ENCODE measurements at places on chromosomes 7 and 10.

DNA sequence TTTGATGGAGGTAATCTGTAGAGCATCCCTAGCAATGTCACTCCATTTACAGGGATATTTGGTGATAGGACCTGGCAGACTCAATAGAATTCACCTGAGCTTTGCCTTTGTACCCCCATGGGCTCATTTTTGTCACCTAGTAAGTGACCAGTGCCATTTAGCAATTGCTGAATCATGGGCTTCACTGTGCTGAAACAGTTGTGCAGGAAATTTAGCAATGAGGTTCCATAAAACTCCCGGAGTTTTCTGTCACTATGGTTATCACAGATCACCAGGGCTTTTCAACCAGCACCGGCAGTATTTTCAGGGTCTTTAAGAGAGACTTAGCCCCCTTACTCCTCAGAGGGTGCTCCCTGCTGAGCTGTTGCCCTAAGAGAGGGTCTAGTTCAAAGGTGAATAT lies 40.2 kb downstream of the FAS start:
- DNase-seq, result no peak

DNA sequence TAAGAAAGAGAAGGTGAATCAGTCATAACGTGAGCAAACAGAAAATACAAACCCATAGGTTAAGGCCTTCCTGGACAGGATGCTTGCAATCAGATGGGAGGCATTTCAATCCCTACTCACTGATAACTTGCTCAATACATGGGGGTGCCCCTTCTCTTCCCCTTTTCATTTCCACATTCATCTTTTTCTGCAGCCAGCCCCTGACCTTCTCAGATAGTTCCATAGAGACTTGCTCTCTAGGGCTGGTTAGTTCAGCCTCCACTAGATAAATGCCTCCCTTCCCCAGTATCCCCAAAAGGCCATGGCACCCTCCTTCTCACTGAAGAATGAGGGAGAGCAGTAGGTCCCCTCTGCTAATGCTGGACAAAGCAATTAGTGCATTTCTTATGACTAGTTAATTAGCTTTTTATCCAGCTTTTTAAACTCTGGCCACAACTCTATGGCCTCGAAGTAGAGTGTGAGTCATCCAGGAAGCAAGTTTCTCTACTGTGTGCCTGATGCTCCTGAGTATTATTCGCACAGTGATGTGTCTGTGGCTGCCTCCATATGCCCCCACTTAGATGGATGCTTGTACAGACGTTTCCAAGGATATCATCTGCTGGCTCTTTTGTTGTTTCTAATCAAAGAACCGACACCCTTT lies 12.7 kb downstream of the CHN2 start:
- peak; percentile 27 for DNase-seq

- DNase-seq, result no peak
Measured at GRCh38 chr7:133056370-133057238, 25.3 kb downstream of the CHCHD3 start.

- DNase-seq, result no peak
Measured at GRCh38 chr7:14321947-14322346, 332.5 kb upstream of the ETV1 start.

DNA sequence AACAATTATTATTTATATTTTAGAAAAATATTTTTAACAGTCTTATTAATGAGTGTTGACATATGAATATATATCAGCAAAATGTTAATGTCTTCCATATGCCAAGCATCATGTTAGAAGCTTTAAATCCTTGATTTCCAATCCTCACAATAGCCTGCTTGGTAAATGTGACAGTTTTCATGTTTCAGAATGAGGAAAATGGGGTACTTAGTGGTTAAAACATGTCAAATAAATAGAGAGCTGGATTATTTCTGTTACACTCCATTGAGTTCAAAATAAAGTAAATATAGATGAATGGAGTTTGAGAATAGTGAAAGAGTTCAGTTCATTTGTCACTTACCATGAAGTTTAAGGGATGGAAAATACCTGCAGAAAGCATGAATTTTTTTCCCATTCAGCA lies 377.4 kb downstream of the MALRD1 start:
- no peak for DNase-seq

DNA sequence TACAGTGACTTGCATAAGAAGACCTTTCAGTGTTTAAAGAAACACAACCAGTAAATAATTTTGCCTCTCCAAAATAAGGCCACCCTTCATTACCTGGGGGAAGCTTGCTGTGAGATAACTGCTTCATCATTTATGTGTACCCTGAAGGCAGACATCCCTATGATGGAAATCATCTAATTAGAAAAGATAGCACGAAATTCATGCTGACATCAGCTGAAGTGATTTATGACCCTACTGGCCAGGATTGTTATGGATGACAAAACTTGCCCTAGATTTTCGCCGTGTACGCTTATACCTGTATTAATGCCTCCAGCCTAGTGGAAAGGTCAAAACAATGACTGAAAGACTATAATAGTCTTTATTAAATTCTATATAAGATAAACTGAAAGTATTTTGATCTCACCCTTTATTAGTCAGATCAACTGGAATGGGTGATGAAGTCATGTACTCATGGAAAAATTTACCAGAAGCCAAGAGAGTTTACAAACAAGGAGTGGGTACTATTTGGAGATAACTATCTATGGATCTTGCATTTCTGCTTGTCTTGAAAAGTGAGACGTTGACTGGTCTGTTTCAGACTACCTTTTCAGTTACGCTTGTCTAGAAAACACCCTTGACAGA lies 114.2 kb downstream of the PPP1R3A start:
- peak; percentile 9 for DNase-seq

- no peak for DNase-seq
Measured at GRCh38 chr10:19853831-19854230, 37.6 kb downstream of the PLXDC2 start.

DNA sequence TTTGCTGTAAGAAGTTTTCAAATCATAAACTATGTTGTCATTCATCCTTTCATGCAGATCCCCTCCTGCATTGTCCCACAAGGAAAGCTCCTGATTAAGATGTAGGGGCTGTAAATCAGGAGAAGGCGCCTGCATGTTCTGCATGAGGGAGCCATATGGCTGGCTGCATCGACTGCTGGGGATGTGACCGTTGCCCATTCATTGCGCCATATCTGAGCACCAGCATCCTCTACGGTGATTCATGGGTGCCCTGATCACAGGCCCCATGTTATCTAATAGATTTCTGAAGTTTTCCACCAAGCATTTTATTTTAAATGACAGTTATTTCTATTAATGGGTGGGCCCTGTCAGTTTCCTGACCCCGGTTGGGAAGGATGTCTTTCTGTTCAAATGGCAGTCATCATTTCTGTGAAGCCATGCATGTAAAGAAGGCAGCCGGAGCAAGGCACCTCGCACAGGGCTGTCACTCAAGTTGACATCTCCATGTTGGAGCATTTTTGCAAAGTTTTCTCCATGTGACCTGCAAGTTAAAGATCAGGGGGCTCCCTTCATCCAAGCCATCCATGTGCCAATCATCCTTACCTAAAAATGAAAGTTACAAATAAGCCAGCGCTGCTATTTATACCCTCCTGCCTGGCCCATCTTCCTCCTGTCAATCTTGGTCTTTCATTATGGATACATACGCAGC lies 128.8 kb downstream of the TEX36 start:
- DNase-seq, result no peak

GRCh38 chr10:23914641-23915040 lies 294.3 kb upstream of the KIAA1217 start:
- no peak for DNase-seq

DNA sequence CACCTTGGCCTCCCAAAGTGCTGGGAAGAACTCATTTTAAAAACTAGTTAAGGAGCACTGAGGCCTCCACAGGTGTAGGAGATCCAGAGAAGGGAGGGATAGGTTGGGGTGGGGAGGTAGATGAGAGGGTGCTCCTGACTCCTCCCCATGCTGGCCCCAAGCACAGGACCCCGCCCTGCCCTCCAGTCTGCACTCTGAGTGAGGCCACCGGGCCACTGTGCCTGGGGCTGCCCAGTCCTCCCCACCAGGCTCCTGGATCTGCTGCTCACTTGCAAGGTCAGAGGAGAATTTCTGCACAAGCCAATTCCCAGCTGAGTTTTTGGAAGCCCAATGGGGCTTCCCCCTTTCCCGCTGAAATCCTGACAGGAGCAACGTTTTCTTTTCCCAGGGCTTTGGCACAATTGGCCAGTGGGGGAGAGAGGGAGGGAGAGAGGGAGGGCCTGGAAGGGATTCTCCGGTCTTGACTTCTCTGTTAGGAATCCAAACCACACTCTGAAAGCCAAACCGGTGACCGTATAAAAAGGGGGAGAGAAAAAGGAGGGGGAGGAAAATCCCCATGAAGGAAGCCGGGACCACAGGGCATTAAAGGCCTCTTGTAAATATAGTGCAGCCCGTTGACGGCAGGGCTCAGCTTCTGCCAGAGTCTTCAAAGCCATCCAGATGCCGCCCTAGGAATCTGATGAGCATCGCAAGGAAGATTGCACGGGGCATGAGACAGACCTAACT lies 116.2 kb downstream of the SH3PXD2A start:
- DNase-seq, result peak; percentile 93

- DNase-seq, result no peak
Measured at GRCh38 chr7:35261041-35261440, 7.1 kb upstream of the TBX20 start.

- no peak for DNase-seq
Measured at GRCh38 chr7:112938863-112939573, 147.6 kb downstream of the GPR85 start.

All from foreskin keratinocyte (primary cell).